NCI-H524 (cell line): ENCODE measurements at places on chromosomes 1 and 21.

- no peak for DNase-seq
Observed at GRCh38 chr1:195849180-195849579, 759.1 kb downstream of the KCNT2 start.

GRCh38 chr1:51523931-51524330, 4.9 kb upstream of the EPS15 start:
- DNase-seq, result no peak

DNA sequence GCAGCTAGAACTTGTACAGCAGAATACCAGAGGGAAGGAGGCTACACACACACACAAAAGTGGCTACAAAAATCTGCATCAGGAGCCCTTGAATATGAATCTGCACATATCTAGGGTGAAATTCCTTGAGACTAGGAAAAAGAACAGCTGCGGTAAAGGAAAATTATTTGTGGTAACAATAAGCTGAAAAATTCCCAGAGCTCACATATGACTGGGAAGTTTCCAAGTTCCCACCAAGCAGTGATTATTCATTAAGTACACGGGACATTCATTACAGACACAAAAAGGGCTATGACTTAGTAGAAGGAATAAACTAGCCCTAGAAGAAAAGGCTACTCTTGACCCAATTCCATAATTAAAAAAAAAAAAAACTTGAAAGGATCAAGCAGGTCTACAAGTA, 149.5 kb upstream of the BACE2 start:
- DNase-seq, result no peak

GRCh38 chr1:34013136-34013535, 149.3 kb downstream of the HMGB4 start:
- no peak for DNase-seq

- no peak for DNase-seq
Observed at GRCh38 chr1:67560580-67561255, 124.3 kb upstream of the GADD45A start.

DNA sequence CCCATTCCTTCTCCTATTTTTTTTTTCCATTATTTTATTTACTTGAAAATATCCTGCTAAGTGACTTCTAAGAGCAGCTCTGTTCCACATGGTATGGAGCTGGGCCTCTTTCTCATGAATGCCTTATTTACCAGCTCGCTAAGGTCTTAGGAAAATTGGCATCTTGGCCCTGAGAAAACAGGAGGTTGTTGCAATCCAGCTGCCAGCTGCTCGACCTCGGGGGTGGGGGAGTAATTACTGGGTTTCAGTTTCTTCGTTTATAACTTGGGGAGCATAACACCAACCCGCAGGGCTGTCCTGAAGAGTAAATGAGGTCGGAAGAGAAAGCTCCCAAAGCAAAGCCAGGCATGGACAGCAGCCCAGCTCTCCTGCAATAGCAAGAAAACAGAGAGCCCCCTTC, 176.3 kb downstream of the AJAP1 start:
- no peak for DNase-seq
